Right ventricle myocardium superior (tissue), 1 donor: ENCODE measurements at places on chromosomes 11 and 22. TPM values are rescaled to one million over a fixed set of nuclear protein-coding genes. Genes with fewer than 3 reads are reported as not detected.

Gene THRSP
- total RNA-seq: 2.6 TPM

DNA sequence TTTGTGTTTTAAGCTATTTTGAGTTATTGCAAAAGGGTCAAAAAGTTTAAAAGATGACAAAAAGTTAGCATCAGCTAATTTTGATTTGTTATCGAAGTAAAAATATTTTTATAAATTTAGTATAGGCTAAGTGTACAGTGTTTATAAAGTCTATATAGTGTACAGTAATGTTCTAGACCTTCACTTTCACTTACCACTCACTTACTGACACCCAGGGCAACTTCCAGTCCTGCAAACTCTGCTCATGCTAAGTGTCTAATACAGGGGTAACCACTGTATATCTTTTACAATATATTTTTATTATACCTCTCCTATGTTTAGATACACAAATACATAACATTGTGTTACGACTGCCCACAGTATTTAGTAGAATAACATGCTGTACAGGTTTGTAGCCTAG, 59.7 kb downstream of the PDGFD start:
- DNase-seq: no peak

Gene SLC22A9
- not detected for total RNA-seq

GRCh38 chr22:47435826-47436225, 673.4 kb downstream of the TBC1D22A start:
- no peak for DNase-seq

- DNase-seq: no peak
Measured at GRCh38 chr11:73160005-73160760, 18.1 kb upstream of the FCHSD2 start.

- no peak for DNase-seq
Measured at GRCh38 chr11:92845805-92846204, 123.6 kb upstream of the MTNR1B start.

DNA sequence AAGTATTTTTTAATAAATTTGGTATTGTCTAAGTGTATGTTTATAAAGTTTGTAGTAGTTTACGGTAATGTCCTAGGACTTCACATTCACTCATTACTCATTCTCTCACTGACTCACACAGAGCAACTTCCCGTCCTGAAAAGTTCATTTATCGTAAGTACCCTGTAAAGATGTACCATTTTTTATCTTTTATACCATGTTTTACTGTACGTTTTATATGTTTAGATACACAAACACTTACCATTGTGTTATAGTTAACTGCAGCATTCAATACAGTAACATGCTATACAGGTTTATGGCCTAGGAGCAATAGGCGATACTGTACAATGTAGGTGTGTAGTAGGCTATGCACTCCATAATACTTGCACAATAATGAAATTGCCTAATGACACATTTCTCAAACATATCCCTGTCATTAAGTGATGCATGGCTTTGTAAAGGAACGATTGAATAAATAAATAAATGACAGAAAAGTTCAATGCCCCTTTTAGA, 12.5 kb upstream of the CARD18 start:
- DNase-seq: no peak

Gene TUG1
- total RNA-seq: 30.9 TPM

Gene PRG3
- total RNA-seq: not detected

- no peak for DNase-seq
Measured at GRCh38 chr22:47124451-47124881, 362.0 kb downstream of the TBC1D22A start.
